ENCODE measurements at places on chromosomes 7 and 10. TPM values are rescaled to one million over a fixed set of nuclear protein-coding genes. Genes with fewer than 3 reads are reported as not detected.

- no peak for DNase-seq
Measured at GRCh38 chr10:59287587-59288255, 74.6 kb downstream of the FAM13C start.

Gene CTAGE8
- not detected for total RNA-seq

DNA sequence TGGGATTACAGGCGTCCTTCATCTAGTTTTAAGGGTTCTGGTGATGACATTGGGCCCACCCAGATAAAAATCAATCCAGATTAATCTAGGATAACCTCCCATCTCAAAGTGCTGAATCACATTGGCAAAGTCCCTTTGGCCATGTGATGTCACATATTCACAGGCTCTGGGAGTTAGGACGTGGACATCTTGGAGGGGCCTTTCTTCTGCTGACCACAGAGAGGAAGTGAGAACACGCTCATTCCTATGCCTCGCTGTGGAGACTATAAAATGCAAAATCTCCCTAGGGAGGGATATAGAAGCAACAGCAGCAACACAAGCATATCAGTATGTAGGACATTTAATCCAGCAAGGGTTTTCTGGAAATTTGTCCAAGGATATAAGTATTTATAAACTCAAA lies 266.0 kb upstream of the PITRM1 start:
- no peak for DNase-seq

- peak; percentile 33 for DNase-seq
Measured at GRCh38 chr10:110609605-110610004, 34.5 kb upstream of the RBM20 start.

Gene SPDYE18
- 0.32 TPM for total RNA-seq
